ENCODE measurements at places on chromosomes 11 and 22. TPM values are rescaled to one million over a fixed set of nuclear protein-coding genes. Genes with fewer than 3 reads are reported as not detected.

DNA sequence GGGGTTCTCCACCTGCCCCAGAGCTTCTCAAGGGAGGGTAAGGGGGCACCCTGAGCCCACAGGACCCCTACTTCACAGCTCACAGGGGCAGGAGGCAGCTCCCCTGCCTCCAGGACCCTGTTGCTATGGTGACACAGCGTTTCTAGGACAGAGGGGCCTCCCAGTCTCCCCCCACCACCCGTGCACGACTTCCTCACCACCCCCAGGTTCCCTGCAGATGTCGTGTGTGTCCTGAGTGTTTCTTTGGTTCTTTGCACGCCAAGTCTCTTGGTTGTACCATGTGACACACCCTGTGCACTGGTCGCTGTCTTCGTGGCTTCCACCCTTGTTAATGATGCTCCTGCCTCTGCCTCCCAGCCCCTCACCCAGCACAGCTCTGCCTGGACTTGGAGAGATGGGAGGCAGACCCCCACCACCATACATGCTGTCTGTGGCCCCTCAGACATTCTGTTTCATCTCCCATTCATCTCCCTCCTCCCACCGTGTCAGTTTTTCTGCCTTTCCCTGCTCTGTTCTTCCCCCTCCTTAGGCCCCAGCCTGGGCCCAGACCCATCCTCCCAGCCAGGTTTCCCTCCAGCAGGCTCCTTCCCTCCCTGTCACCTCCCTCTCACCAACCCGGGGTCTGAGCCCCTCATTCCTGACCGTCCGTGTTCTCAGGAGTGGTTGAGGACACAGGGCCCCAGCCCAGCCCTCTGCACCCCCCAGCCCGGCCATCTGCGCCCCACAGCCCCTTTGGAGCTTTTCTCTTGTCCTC is 24.5 kb upstream of the RAB1B start:
- DNase-seq = no peak
- H3K36me3 ChIP-seq = no peaks in the 10 kb centered on the region
- H3K27ac ChIP-seq = no peak overlapping the region
- H3K27me3 ChIP-seq = no peaks in the 10 kb centered on the region

The SLC17A6 gene
- not detected for total RNA-seq

GRCh38 chr11:8661001-8661795 is 21.3 kb downstream of the TRIM66 start:
- H3K36me3 ChIP-seq = no peaks in the 10 kb centered on the region
- H3K4me3 ChIP-seq = no peak overlapping the region
- no peak overlapping the region for H3K27ac ChIP-seq
- no peaks in the 10 kb centered on the region for H3K4me1 ChIP-seq
- H3K27me3 ChIP-seq = no peaks in the 10 kb centered on the region
- no peak for DNase-seq

- no peak overlapping the region for H3K27ac ChIP-seq
- H3K4me1 ChIP-seq = no peaks in the 10 kb centered on the region
- no peak overlapping the region for H3K4me3 ChIP-seq
These were observed 80.9 kb downstream of the TIMP3 start for GRCh38 chr22:32882360-32882755.

The MYBPC3 gene
- total RNA-seq = not detected

Measured in breast epithelium (tissue), 4 donors.